ENCODE measurements at places on chromosomes 4 and X.

DNA sequence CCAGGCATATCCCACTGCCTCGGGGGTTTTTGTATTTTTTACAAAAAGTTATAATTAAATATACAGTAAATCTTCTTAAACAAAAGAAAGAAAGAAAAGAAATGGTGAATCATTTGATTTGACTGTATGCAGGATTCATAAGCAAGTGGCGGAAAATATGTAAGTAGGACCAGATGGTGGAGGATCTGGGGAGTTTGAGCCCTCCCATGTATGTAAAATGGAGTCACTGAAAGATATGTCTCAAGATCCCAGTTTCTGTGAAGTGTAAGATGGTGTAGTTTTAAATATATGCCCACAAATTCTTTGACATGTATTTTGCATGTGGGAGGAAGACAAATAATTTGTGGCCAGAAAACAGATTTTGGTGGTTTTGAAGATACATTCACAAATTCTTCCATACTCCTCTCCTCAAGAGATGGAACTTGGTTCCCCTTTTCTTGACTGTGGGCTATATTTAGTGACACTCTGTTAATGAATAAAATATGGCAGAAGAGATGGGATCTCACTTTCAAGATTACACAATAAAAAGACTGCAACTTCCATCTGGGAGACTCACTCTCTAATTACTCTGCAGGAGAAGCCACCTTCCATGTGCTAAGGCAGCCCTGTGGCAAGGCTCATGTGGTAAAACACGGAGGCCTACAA is 133.6 kb upstream of the S100G start:
- DNase-seq, result no peak

DNA sequence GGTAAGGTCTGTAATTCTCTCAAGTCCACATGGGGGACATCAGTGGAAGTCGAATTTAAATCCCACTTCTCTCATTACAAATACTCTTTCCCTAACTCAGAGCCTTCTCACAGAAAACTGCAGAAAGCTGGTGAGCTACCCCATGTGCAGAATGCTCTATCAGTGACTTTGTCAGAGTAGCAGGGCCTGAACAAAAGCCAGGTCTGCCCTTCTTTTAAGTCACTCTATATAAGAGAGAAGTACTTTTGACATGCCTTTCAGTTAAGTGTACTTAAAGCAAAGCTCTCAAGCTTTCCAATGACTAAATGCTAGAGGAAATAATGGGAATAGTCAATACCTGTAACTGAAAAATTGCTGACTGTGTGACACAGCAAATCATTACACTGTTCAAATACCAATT is 323.1 kb downstream of the KCNIP4 start:
- no peak for DNase-seq

- DNase-seq, result peak; percentile 84
Measured at GRCh38 chr4:121706595-121707021, 9.8 kb upstream of the ANXA5 start.

DNA sequence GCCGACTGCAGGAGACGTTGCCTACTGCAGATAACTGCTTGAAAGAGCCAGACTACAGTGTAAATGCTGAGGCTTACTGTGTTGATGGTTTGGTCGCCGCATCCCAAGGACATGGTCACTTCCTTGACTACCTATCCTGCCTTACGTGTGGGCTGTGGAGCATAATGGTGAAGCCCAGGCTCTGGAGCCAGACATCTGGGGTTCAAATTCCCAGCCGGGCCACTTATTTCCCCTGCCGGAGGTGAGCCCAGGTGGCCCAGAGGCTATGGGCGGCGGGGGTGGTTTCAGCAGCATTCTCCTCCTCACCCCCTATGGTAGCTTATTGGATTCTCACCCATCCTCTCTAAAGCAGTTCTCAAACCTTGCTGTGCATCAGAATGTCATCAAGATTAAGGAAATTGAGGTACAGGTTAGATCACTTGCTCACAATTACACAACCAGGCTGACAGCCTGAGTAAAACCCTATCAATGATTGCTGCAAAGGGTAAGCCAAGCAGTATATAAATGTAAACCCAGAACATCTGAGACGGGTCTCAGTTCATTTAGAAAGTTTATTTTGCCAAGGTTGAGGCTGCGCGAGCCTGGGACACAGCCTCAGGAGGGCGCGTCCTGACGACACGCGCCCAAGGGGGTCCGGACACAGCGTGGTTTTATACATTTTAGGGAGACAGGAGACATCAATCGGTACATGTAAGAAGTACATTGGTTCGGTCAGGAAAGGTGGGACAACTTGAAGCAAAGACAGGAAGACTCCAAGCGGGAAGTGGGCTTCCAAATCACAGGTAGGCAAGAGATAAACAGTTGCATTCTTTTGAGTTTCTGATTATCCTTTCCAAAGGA is 48.5 kb downstream of the EVC start:
- no peak for DNase-seq

DNA sequence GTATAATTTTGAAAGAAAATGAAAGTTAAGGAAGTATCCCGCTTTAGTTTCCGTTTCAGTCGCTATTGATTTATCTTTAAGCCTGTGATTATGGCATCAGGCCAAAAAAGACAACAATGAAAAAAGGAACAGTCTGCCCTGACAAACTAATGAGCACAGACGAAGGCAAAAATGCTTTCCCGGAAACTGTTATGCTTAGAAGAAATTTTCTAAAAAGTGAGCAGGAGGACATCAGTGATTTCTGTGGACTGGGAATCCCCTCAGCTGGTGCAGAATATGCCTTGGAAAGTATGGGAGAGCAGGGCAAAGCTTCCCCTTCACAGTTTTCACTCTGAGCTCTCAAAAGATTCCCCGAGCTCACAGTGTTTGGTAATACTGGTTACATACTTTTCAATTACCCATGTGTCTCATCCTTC is 5.1 kb upstream of the CXCL10 start:
- peak; percentile 17 for DNase-seq

- no peak for DNase-seq
Measured at GRCh38 chr4:23212558-23212957, 519.8 kb downstream of the GBA3 start.

DNA sequence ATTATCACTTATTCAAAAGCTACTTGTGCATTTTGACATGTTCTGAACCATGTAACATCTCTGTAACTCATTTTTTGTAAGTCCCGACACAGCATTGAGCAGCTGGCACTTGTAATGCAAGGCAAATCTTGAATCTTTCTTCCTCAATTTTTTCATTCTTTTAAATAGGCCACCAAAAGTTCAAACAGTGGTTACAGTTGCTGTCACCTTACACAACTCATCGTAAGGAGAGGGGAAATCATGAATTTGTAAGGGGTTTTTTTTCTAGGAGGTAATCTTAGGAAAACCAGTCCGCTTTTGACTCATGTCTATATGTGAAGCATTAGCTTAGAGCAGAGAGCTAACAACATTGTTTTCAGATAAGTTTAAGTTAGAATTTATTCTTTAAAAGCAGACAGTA is 124.5 kb downstream of the PDLIM5 start:
- DNase-seq, result no peak

DNA sequence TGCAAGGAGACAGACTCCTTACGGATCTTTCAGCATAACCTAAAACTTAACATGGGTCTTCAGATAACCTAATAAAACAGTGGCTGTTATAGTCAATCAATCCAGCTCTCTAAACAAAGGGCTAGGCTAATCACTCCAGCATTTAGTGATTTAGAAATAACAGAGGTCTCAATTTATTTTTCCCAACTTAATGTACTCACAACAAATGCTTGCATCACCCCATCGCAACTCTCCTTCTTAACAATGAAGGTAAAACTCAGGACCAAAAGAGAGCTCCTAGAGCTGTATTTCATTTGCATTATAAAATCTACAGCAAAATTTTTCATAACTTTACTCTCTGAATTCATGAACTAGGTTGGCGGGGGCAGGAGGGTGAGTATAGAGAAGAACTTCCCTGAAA is 1.1 kb downstream of the LIN54 start:
- DNase-seq, result peak; percentile 15

DNA sequence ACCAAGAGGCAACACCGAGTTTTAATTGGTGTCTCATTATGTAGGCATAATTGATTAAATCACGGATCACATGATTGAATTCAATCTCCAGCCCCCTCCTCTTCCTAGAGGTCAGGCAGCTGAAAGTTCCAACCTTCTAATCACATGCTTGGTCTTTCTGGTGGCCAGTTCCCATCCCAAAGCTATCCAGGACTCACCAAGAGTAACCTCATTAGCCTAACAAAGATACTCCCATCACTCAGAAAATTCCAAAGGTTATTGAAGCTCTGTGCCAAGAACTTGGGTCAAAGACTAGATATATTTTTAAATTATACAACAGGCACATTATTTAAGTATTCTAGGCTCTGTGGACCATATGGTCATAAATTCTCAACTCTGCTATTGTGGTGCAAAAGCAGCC is 65.1 kb downstream of the SLC10A7 start:
- DNase-seq, result no peak

GRCh38 chrX:18360867-18361266 is 6.4 kb upstream of the SCML2 start:
- no peak for DNase-seq

- peak; percentile 19 for DNase-seq
Measured at GRCh38 chr4:151854731-151855130, 93.9 kb upstream of the GATB start.

DNA sequence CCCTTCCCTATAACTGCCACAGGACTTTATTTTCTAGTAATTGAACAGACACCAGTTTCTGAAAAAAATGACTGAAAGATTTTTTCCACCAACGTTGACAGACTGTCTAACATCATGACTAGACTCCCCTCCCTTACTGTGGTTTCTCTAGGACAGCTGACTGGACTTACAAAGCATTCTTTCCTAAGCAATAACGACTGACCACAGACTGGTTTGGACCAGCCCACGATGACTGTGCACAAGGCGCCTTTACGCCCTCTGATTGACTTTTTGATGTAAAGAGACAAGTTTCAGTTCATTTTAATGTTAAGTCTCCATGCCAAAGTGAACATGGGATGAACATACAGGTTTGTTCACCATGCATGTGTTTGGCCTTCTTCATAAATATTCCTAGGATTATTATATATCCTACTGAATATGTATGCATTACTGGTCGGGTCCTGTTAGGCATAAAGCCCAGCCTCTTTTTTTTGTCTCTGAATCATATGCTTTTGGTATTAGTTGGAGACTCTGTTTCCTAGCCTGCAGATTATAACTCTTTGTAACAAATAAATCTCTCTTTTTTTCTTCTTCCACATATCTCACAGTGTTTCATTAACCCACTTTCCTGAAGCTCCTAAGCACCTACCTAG is 50.5 kb upstream of the UGT2B4 start:
- DNase-seq, result peak; percentile 23

DNA sequence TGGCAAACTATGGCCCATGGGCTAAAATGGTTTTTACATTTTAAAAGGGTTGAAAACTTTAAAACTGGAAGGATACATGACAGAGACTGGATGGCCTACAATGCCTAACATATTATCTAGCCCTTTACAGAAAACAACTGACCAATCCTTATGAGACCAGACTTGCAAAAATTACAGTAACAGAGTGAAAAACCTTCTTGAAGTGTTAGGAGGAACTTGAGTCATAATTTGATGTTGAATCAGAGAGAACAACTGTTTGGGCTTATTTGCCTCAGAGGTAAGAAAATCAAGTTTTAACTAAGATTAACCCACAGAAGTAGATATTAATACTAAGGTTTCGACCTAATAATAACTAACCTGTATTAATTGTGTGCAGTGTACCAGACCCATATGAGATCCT is 12.4 kb upstream of the NAP1L5 start:
- DNase-seq, result no peak

- peak; percentile 68 for DNase-seq
Measured at GRCh38 chr4:113474017-113474416, 287.5 kb downstream of the CAMK2D start.

DNA sequence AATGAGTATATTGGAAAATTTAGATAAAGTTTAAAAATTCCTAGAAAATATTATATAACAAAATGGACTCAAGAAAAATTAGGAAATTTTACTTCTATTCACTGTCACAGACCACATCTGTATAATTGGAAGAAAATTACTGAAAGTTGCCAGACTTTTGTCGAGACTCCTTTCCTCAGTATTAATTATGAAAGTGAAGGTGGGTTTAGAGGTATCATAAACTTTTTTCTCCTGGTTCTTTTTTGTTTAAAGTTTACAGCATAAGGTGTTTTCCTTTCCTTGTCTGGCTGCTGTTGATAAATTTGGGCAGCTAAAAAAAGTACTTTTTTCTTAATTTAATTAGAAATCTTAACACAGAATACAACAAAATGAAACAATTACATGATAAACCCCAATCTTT is 6.7 kb upstream of the TEX13D start:
- DNase-seq, result no peak

DNA sequence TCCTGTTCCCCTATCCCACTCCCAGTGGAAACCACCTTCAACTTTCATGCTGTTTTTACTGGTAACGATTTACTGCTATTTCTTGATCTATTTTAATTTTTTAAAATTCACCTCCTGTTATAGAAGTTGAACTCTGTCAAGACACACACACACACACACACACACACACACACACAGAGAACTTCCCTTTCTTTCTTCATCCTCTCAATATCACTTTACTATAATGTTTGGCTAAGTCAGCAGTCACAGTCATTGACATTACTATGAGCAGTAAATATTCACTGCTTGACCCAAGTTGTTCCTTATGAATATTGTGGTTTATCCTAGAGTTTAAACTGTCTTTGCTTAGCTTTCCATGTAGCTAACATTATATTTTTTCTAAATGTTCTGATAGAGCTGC is 24.0 kb upstream of the SGMS2 start:
- no peak for DNase-seq

DNA sequence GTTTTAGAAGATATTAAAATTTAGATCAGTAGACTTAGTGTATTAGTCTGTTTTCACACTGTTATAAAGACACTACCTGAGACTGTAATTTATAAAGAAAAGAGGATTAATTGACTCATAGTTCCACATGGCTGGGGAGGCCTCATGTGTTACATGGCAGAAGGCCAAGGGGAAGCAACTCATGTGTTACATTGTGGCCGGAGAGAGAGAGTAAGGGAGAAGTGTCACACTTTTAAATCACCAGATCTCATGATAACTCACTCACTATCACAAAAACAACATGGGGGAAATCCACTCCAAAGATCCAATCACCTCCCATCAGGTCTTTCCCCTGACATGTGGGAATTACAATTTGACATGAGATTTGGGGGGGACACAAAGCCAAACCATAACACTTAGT is 1159.7 kb upstream of the PCDH7 start:
- DNase-seq, result peak; percentile 4

DNA sequence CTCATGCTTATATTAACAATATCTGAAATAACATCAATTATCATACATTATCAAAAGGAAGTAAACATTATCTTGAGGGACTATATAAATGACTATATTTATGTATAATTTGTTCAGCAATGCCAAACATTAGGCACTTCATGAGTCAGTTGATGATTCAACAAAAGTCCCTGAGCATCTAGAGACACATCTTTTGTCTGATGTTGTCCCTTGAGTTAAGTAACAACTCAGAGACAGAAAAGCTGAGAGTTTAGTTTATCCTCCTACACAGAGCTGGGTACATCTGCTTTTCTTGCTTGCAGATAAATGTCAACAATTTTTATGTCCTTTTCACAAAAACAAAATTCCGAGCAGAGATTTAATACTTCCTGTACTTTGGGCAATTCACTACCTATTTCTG is 311.1 kb downstream of the INPP4B start:
- DNase-seq, result peak; percentile 12
